ENCODE measurements at places on chromosomes 5 and 9.

DNA sequence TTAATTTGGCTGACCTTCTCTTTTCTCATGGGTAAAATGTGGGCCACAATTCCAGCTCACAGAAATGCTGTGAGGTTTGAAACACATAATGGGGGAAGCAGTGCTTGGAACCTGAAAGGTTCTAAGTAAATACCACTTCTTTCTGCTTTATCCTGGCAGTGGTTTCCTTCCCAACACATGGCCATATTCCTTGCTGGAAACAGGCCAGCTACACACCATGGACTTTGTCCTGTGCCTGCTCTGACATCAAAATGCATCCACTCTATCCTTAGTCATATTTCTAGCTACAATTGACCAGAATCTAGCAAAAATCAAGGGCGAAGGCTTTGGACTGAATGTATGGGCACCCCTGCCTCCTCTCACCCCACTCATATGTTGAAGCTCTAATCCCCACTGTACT lies 93.1 kb upstream of the TRPC7 start:
- no peak for DNase-seq

GRCh38 chr5:111469903-111470302 lies 42.4 kb downstream of the STARD4 start:
- DNase-seq = no peak

DNA sequence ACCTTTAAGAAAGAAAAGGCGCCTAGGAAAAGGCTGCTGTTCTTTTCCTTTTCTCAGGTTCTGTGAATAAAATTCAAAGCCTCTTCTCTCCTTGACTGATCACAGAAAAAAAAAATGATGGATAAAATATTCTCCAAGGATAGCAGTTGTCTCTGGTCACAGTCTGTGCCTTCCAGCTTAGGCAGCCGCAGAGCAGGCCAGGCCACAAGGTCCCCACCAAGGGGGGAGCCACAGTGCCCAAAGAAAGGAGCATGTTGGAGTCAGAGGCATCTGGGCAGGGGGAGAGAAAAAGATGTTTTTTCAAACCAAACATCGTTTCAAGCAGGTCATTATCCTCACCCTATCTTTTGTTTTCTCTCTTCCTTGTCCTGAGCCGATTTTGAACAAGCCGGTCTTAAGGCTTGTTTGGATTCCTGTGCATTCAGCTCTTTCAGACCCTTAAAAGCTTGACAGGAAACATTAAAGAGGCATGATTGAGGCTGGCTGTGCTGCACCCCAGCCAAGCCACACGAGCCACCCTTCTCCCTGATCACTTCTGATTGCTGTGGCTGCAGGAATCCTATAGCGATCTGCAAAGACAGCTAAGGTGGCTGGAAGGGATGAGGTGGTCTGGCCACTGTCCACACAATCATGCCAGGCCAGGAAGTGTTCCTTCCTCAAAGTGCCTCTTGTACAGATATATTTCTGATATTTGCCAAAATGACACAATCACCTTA lies 284.6 kb upstream of the TLE4 start:
- DNase-seq = no peak

DNA sequence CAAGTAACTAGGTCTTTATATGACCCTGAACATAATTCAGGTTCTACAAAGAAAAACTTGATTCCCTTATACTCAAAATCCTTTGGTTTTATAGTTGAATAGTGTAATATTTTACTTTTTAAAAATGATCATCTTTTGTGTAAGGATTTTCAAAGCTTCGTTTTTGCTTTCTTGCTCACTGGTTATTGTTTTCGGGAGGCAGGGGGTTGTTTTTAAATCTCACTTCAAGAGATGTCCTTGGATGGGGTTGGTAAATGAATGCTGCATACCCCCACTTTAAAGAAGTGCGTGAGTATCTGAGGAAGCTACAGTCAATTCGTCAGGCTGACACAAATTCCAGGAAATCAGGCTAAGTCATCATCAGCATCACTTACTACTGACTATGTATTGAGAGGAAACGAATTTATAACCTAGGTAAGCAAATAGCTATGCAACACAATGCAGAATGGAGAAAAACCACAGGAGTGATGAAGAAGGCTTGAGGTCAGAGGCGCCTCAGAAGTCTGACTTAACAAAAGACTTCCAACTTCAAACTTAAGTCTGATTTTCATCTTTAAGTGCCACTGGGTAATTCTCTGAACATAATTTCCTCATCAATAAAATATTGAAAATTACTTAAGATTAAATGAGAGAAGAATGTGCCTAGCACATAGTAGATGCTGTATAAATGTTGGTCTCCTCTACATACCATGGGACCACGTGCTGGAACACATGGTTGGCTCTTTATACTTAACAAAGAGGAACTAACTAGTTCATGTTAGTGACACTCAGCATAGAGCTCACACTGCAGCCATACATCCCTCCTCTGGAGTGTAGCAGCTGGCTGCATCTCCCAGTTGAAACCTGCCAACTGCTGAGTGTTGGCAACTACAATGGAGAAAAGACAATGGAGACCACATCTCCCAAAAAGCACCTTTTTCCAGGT lies 106.0 kb upstream of the KIF2A start:
- DNase-seq = no peak

- DNase-seq = no peak
These were observed 75.0 kb downstream of the TTC39B start for GRCh38 chr9:15231788-15232635.

DNA sequence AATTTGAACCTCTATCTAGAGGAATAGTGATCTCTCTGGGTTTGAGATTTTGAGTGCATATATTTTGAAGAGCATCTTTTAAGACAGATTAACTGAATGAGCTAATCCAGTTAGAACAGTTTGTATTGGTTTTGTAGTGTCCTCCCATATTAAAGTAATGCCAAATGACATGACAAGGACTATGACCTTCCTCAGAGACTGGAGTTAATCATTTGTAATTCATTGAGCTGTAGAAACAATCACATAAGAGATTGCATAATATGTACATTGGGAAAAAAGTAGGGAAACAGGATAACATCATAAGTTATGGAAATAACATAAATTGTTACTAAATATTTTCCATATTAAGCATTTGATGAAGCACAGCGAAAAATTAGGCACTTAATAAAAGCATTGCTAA lies 45.8 kb upstream of the PRDM9 start:
- DNase-seq = no peak

DNA sequence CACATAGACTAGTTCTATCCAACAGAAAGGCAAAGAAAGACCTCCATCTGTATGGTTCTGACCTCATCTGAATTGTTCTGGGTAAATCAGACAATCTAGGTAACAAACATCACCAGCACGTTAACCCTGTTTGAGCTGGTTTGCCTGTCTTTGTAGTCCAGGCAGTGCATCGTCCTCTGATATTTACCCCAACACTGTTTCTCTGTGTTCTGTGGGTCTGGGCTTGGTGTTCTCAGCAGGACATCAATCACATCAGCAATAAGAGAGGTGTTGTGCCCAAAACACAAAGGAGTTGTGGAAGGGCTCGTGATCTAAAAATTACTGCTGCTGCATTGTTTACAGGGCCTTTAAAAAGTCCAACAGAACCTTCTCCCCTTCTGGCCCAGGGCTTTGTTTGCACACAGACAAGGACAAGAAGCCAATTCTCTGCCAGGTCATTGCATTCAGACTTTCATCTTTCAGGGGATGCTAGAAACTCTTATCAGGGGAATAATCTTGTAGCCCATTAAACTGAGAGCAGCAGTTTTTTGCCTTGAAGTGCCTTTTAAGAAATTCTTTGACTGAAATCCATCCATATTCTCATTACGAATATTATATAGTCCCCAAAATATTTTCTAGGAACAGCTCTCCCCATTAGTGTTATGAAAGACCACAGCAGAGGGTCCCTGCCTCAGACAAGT lies 30.5 kb upstream of the MAP1B start:
- DNase-seq = no peak

GRCh38 chr9:129867136-129868022 lies 32.1 kb downstream of the USP20 start:
- no peak for DNase-seq

DNA sequence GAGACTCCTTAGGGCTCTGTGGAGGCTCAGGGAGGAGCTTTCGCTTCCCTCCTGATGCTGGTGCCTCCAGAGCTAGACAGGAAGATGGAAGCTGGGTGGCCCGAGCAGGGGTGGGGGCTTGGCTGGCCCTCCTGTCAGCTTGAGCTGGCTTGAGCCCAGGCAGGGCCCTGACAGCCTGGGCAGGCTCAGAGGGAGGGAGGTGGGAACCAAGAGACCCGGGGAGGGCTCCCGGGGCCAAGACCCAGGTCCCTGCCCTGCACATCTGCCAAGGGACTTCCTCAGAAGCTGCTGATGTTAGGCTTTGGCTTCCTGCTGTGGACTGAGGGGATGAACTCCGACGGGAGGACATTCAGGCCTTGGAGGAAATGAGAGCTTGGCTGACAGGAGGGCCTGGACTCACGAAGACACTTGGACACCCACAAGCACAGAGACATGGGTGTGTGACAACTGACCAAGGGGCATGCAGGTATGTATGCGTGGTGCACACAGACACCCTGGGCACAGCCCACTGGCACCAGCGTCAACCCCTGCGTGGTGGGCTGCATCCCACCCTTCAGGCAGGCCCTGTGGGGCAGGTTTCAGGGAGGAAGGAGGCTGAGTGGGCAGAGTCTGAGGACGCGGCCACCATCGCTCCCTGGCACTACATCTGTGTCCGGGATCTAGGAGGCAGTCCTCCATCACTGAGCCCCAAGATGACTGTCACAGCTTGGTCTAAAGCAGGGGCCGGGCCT lies 1.7 kb upstream of the LTC4S start:
- no peak for DNase-seq

GRCh38 chr5:74164725-74165235 lies 475.7 kb downstream of the ENC1 start:
- no peak for DNase-seq

DNA sequence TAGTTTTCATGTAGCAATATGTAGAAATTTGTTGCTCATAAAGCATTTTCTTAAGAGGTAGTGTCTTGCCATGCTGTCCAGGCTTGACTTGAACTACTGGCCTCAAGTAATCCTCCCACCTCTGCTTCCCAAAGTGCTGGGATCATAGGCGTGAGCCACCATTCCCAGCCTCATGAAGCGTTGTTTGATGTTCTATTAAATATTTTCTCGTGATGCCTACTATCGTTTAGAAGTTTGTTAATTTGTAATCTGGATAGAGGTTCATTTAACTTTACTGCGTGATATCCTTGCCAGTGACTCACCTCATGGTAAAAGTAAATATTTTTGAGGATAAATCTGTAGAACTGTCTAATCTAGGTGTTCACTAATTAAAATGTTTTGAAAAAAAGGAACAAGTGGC lies 82.6 kb downstream of the VCAN start:
- DNase-seq = no peak

DNA sequence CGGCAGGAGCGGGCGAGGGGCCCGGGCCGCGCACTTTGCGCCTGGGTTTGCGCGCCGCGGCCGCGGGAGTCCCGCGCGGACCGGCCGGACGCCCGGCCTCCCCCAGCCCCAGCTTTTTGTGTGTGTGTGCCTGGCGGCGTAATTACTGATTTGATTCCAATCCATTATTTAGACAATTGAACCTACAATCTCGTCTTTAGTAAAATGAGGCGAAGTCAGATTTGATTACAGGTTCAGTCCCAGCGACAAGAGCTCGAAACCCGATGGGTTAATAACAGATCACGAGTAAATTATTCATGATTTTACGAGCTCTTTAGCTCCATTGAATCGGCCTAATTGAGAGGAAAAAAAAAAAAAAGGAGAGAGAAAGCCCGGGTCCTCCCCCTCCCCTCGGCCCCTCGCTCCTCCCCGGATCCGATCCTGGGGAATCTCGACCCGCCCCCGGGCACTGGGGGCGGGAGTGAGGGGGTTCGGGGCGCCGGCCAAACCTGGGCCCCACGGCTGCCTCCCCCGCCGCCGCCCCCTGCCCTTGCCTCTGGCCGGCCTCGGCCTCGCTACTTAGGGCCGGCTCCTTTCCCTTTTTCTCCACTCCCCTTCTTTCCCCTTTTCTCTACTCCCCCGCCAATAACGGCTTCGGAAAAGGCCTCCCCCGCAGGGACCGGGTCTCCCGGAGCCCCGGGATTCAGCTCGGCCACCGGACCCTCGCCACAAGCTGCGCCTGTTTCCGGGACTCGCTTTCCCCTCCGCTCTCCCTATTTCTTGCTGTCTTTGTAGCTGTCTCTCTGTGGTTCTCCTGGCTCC lies 6.6 kb downstream of the LHX2 start:
- no peak for DNase-seq

DNA sequence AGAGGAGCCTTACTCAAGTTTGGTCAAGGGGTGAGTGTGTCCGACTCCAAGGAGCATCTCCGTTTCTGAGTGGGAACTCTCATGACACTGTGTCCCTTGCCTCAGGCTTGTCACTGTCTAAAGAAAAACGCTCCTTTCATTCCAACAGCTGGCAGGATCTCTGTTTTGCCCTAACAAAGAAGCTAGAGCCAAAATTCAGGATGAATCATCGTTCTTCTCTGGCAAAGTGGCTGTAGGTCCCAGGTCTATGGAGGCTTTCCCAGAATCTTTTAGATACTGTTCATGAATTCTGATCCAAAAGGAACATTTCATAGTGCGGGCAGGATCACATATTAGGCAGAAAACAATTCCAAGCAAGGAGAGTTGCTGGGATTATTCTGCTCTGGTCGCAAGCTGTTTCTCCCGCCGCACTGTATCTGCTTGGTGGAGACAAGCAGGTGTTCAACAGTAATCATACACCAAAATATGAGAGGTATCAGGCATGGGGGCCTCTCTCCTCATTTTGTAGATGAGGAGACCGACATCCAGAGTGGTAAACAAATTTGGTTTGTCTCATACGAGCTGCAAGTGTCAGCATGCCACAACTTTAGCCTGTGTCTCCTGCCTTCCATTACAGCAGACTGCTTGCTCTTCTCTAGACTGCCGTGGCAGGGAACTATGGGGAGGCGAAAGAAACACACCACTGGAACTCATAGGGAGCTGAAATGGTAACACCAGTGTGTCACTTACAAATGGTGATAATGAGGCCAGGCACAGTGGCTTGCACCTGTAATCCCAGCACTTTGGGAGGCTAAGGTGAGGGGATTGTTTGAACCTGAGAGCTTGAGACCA lies 72.6 kb downstream of the ENTREP1 start:
- no peak for DNase-seq

DNA sequence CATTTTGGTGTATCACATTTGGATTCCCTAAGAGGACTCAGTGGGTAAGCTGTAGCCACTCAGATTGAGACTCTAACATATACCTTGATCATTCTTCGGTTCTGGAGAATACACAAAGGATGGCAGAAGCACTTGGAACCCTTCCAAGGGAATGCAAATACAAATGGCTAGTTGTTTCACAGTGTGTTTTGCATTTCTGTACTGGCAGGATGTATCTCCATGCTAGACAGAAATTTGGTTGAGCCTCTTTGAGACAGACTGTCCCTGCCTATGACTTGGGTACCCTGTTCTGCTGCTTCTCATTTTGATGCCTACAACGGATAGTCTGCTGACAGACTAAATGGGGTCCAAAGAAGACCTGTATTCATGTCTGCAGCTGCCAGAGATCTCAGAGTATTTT lies 273.5 kb downstream of the TMEM38B start:
- DNase-seq = no peak

DNA sequence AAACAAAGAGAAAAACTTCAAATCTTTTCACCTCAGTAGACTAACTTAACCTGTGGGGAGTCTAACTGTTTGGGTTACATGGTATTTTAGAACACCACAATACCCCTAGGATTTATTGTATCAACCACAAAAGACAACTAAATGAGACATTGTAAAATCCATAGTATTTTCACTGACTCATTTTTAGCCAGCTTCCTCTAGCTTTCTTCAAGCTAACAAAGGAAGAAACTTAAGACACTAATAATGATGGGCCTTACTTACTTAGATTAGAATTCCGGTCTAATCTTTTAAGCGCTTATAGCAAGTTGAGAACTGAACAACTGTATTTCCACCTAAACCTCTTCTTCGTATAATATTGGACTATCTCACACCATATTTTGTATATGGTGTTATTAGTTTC lies 529.3 kb downstream of the DMRTA1 start:
- DNase-seq = no peak

Measured in T-helper 2 cell treated with Interferon-gamma antibody and Interleukin-4, amounts not matched to agents 5 μg/mL and 100 μg/mL, for 36 hours (primary cell).